ENCODE measurements at places on chromosomes 6 and 20.

DNA sequence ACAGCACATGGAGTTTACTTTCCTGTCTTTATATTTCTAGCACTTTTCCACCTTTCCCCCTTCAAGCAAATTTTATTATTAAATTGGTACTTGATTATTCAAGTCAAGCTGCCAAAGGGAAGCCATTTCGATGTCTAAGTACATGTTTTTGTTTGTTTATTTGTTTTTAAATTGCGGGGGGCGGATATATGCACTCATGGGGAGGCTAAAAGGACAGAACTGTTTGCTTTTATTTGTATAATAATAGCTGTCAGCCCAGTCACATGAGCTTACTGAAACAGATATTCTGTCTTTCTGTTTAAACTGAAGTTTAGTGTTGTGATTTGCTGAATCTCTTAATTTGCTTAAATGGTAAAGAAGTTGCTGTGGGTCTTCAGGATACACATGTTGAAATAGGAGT is 49.6 kb upstream of the PLCG1 start:
- no peak for DNase-seq

DNA sequence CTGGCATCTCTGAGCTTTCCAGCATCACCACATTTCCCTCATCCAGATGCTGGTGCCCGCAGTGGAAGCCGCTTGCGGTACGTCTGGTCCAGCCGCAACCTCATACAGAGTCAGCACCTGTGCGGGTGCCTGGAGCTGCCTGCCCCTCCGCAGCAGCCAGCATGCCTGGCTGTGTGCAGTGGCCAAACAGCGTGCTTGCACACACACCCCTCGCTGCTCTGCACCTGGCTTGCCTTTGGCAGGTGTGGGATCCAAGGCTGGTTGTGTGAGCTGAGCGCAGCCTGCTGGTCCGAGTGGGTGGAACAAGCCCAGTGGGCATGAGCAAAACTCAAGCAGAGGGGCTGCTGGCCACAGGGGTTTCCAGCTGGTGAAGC is 3.1 kb upstream of the HINT3 start:
- peak; percentile 72 for DNase-seq

- no peak for DNase-seq
Observed at GRCh38 chr20:45346291-45346718, 1.9 kb downstream of the SDC4 start.

DNA sequence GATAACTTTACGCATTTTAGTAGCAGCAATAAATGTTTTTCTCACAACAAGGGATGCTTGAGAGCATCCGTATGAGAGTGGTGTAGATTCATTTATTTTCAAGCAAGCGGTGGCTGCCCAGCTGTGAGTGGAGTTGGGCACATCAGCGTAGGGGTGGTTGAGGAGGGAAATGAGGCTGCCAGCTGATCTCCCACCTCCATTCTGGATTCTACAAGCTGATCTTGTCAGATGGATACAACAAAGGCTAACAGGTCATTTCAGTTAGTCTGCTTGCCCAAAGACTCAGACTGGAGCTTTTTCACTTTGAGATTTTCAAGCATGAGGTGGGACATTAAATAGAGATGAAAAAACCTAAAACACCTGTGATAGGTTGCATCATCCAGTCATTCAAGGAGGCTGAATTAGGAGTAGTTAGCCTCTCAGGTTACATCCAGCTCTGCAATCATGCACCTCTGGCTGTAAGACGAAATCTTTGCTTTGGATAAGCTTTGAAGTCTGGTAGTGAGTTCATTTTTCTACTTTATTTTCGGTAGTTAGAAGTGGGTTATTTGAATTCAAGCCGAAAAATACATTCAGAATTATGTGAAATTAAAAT is 1.9 kb upstream of the BACH2 start:
- peak; percentile 63 for DNase-seq

DNA sequence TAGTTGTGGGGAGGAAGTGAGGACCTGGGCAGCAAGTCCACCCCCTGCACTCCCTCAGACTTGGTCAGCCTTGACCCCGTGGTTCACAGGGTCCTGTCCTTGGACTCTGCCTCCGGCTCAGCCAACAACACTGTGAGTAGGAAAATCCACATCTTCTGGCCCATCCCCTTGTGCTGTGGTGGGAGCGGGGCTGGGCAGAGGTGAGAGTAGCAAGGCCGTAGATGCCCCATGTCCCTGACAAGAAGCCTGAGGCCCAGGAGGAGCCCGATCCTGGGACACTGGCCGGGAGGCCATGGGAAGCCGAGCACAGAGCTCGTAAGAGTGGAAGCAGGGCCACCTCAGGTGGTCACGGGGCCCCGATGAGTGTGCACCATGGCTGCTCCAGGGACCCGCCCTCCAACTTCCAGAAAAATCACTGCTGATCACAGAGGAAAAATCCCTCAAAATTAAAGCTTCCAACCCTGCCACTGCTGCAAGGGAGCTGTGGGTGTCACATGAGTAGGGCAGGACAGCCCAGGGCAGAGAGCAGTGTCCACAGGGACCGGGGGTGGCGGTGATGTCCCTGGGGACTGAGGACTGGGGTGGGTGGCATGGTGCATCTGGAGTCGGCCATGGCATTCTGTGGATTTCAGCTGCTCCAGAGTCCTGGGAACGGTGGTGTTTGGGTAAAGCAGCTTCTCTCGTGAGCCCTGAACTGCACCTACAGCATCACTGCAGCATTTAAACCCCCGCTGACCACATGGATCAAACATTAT is 189.4 kb downstream of the DLL1 start:
- no peak for DNase-seq

DNA sequence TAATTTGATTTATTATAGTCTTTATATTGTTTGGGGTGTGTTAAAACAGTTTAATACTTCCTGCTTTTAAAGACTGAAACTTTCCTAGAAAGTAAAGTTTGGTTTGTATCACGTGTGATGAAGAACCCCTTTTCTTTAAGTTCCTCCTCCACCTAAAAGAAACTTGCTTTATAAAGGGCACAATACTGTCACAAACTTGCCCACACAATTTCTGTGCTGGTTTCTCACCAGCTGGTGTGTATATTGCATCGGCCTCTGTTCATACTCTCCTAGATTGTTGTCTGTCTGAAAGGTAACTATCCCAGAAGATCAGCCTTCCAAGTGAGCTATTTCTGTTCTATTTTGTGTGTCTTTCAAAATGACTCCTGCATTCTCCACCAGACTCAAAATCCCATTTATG is 46.9 kb downstream of the ANKRD6 start:
- DNase-seq = no peak

- no peak for DNase-seq
Observed at GRCh38 chr6:39365281-39366074, 43.0 kb upstream of the KCNK16 start.

GRCh38 chr20:57919049-57919448 is 209.2 kb upstream of the PMEPA1 start:
- DNase-seq = no peak

DNA sequence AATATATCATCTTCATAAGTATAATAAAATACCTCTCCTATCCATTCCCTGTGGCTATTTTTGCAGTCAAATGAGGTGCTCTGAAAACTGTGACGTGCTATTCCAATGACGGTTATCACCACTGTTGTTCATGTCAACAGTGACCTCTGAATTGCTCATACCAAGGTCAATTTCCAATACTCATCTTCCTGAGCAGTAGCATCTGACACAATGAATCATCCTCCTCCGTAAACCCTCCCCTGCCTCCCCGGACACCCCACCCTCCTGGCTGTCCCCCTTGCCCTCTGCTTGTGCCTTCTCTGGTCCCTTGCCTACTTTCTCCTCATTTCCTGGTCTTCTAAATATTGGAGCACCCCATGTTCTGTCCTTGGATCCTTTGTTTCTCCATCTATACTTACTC is 77.7 kb upstream of the SLC22A23 start:
- no peak for DNase-seq

DNA sequence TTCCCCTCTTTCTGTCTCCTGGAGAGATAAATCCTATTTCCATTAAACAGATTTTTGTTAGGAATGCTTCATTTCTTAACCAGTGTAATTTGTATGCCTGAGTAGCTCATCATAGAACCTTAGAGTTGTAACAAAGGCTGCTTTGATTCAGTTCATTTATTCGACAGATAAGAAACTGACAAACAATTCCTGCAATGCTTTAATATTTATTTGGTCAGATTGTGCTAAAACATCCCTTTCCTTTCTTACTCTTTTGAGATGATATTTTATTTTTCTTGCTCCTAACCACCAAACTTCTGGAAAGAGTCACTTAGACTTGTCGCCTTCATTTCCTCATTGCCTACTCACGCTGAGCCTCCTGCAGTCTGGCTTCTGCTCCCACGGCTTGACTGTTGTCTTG is 89.0 kb upstream of the SUPT3H start:
- DNase-seq = no peak

- no peak for DNase-seq
Observed at GRCh38 chr6:145031001-145031400, 704.3 kb downstream of the EPM2A start.

GRCh38 chr6:138250513-138251247 is 32.4 kb upstream of the PBOV1 start:
- peak; percentile 17 for DNase-seq

- DNase-seq = no peak
Observed at GRCh38 chr20:1085492-1086276, 32.7 kb upstream of the PSMF1 start.

DNA sequence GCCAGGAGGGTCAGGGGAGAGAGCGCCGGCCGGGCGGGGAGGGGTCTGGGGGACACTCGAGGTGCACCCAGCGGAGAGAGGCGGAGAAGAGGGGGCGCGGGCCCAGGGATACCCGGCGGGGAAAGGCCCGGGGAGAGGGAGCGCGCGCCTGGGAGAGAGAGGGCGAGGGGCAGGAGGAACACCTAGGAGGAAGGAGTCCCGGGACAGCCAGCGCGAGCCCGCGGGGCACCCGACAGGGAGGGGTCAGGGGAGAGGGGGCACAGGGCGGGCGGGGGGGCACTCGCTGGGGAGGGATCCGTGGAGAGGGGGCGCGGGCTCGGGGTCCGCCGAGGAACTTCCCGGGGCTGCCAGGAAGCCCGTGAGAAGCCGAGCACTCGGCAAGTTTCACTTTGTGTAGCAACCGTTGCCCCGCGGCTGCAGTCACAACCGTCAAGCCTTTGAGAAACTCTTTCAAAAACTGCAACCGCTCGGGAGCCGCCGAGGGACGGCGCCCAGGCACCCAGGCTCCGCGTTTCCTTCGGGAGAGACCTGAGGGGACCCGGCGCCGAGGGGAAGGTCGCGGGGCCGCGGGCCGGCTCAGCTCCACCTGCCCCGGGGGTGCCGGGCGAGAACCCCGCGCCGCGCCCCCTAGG is 471 bp downstream of the EZR start:
- DNase-seq = peak; percentile 58

DNA sequence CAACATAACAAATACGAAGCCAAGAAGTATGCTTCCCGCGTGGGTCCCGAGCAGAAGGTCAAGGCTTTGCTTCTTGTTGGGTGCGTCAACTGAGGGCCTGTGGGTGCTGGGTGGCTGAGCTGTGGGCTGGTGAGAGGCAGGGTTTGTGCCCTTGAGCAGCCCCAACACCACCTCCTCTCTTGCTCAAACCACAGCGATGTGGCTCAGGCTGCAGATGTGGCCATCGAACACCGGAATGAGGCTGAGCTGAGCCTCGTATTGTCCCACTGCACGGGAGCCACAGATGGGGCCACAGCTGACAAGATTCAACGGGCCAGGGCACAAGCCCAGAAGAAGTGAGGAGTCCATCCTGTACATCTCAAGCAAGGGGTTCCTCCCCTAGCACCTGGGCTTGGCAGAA is 7.0 kb upstream of the PTPRA start:
- DNase-seq = no peak

DNA sequence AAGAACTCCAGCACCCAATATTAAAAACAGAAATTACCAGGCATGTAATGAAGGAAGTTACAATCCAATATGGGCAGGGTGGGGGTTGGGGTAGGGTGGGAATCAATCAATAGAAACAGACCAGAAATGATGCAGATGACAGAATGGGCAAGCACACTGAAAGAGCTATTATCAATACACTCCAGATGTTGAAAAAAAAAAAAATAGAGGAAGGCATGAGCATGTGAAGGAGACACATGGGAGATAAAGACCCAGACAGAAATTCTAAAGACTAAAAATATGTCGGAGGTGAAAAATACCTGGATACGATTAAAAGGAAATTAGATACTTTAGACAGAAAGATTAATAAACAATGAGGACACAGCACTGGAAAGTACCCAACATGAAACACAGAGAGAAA is 19.1 kb upstream of the ZC3H12D start:
- no peak for DNase-seq

GRCh38 chr6:164377348-164377918 is 932.0 kb downstream of the C6orf118 start:
- DNase-seq = no peak

GRCh38 chr20:59939879-59940128 is 301 bp downstream of the PPP1R3D start:
- no peak for DNase-seq

GRCh38 chr6:95958686-95959085 is 57.1 kb upstream of the FUT9 start:
- no peak for DNase-seq

GRCh38 chr6:168671028-168671862 is 230.3 kb downstream of the SMOC2 start:
- no peak for DNase-seq

GRCh38 chr6:119614138-119614537 is 264.6 kb upstream of the MAN1A1 start:
- no peak for DNase-seq

DNA sequence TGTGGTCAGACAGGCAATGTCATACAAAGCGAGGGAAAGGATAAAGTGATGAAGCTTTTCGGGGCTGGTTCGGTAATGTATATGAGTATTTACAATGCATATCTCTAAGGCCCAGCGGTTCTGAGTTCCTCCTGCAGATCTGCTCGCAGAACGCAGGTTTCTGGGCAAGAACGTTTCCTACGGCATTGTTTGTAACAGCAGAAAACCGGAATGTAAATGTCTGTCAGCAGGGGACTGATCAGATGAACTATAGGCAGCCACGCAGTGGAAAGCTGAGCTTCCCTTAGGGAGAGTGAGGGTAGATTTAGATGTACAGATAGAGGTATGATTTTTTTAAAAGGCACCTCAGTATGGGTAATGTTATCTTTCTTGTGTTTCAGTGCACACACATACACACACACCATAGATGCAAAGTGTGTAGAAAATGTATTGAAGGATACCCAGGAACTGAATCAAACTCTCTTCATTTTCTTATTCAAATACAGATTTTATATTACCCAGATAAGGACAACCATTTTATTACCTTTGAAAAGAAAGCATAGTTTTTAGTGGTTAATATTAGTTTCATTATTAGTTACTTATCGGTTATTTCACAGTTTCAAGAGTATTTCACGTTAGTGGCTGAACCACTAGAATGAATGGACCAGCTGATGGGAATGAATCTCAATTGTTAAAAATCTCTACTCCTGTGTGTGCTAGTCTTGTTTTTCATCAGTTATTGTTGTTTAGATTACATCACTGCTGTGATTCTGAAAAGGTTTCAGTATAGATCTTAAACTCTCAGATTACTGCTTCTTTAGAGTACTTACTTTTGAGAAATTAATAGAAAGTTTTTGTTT is 56.2 kb downstream of the SNX9 start:
- DNase-seq = peak; percentile 88

- no peak for DNase-seq
Observed at GRCh38 chr20:61765871-61766654, 299.6 kb downstream of the TAF4 start.

- no peak for DNase-seq
Observed at GRCh38 chr20:5216663-5217062, 89.9 kb downstream of the CDS2 start.

GRCh38 chr6:14459315-14459714 is 341.7 kb downstream of the CD83 start:
- DNase-seq = no peak

Measured in NCI-H2171 treated with DMSO at 0.1 percent for 48 hours (cell line).